ENCODE measurements at places on chromosomes 11 and 22.

DNA sequence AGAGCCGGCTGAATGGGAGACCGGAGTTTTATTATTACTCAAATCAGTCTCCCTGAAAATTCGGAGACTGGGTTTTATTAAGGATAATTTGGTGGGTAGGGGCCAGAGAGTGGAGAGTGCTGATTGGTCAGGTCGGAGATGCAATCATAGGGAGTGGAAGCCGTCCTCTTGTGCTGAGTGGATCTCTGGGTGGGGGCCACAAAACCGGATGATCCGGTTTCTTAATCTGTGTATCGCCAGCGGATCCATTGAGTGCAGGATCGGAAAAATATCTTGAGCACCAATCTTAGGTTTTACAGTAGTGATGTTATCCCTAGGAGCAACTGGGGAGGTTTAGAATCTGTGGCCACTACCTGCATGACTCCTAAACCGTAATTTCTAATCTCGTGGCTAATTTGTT is 886 bp upstream of the NIPSNAP1 start:
- no peaks in the 10 kb centered on the region for H3K36me3 ChIP-seq
- peak overlapping the region; percentile 70 for H3K27ac ChIP-seq
- H3K4me1 ChIP-seq, result peaks cover 7% of the 10 kb centered on the region

DNA sequence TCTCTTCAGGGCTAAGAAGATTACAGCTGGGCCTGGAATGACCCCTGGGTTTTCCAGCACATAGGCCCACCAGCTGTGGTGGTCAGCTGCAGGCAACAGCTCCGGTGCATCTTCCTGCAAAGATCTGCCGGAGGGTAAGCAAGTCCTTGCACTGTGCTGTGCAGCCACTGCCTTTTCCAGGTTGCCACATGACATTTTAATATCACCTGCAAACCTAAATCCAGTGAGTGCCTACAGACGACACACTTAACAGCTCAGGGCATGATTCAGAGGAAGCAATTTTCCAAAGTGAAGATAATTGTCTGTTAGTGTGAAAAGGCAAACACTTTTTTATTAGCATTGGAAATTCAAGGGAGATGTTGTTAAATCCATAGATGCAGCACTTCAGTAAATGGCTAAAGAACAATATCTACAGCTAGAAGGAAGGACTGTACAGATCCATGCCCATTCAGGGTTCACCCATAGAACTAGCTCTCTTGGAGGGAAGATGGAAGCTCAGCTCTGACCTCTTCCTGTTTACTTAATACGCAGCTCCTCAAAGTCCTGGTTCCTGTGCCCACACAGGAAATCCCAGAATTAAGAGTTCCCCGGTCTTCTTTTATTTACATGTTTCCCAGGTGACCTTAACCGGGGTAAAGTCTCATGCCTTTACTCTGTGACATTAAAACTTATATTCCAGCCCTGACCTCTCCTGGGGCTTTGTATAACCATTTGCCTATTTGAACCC is 13.3 kb upstream of the NRIP3 start:
- no peak for DNase-seq
- no peak overlapping the region for H3K27ac ChIP-seq
- no peaks in the 10 kb centered on the region for H3K36me3 ChIP-seq

DNA sequence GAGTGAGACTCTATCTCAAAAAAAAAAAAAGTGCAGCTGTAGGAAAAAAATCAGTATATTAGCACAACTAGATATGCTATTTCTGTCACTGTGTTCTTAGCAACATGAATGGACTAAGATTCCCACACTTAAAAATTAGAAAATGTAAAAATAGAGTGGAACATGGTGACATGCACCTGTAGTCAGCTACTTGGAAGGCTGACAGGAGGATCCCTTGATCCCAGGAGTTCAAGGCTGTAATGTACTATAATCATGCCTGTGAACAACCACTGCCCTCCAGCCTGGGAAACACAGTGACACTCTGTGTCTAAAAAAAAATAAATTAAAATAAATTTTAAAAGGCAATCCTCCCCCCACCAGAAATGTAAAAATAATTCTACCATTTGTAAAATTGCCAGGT is 29.8 kb downstream of the PICALM start:
- H3K36me3 ChIP-seq, result peaks cover 5% of the 10 kb centered on the region
- no peak overlapping the region for H3K4me3 ChIP-seq
- DNase-seq, result no peak
- peak overlapping the region; percentile 70 for H3K27ac ChIP-seq

GRCh38 chr11:236774-237767 is at the start of gene PSMD13:
TSS of gene PSMD13 (plus strand) at chr11:236976. CDS start at chr11:237050, 74 bp downstream.
- H3K27ac ChIP-seq, result peak within 1 kb of the TSS; percentile 99
- H3K4me3 ChIP-seq, result peak within 1 kb of the TSS; percentile 93
- H3K4me1 ChIP-seq, result peaks cover 20% of the 10 kb centered on the region
- H3K27me3 ChIP-seq, result no peaks in the 10 kb centered on the region

GRCh38 chr22:40190501-40190900 is 12.8 kb downstream of the TNRC6B start:
- H3K4me1 ChIP-seq, result peaks cover 45% of the 10 kb centered on the region
- H3K27ac ChIP-seq, result peak overlapping the region; percentile 65
- no peaks in the 10 kb centered on the region for H3K27me3 ChIP-seq
- H3K36me3 ChIP-seq, result peaks cover 15% of the 10 kb centered on the region
- H3K4me3 ChIP-seq, result no peak overlapping the region
- no peak for DNase-seq

Data from memory B cell (primary cell).